ENCODE measurements at places on chromosomes 2 and 18.

DNA sequence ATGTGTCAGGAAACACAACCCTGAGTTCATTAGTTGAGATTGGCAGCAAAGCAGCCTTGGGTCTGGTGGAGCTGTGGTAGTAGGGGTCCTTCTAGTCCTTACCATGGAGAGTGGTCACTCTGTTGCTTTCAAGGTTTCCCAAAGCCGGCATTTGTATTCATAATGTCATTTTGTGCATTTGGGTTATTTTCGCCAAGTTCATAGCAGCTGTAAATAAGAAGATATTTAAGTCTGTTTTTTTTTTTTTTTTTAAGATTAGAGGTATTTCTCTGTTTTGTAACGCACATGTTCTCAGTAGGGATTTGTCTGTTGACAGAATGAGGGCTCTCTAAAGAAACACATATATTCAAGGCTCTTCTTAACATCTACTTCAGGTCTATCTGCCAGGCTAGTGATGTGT is 114.1 kb downstream of the PRPF40A start:
- DNase-seq = no peak

GRCh38 chr2:24199968-24200590 is 25.2 kb downstream of the FAM228A start:
- DNase-seq = no peak

DNA sequence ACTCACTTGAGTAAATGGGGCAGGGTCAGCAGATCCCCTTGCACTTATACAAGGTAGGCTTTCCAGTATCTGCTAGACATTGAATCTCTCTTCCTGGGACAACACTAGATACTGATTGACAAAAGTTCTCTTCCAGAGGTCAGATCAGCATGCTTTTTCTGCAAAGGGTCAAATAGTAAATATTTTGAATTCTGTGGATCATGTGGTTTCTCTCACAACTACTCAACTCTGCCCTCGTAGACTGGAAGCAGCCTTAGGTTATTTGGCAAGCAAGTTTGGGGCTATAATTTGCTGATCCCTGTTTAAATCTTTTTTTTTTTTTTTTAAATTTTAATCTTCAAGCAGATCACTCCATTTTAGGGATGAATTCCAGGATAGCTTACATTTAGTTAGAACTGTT is 17.4 kb upstream of the NABP1 start:
- no peak for DNase-seq

DNA sequence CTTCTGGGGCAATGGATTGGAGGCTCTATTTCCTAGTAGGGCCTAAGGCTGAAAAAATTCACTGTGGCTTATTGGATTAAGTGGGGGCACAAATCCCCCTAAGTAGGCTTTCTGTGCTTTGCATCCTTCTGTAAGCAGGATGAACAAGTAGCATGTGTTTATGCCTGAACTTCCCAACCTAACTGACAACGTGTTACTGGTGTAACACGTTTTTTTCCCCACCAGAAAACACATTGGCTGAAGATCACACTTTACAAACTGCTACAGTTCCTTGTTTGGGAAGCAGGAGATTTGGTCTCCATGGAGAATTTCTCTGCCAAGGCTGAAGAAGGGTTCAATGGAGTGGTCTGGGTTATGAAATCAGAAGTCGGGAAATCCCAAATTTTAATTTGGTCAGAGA is 7.2 kb upstream of the ITGA6 start:
- no peak for DNase-seq

GRCh38 chr2:20125616-20126015 is 74.2 kb upstream of the LAPTM4A start:
- DNase-seq = no peak

DNA sequence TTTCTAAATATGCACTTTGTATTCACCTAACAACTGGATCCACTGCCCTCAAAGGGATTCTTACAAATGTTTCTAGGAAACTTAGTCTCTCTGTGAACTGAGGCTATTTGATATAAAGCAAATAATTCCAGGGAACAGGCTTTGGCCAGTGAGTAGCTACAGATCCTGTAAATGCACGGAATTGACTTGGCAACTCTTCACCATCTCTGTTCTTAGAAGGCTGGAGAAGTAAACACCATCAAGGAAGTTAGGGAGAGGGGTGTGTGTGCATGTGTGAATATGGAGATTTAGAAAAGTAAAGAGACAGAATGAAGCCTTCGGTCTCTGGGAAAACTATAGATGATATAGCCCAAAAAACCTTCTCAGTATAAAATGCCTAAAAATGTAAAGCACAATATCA is 10.7 kb downstream of the CIDEA start:
- DNase-seq = no peak

DNA sequence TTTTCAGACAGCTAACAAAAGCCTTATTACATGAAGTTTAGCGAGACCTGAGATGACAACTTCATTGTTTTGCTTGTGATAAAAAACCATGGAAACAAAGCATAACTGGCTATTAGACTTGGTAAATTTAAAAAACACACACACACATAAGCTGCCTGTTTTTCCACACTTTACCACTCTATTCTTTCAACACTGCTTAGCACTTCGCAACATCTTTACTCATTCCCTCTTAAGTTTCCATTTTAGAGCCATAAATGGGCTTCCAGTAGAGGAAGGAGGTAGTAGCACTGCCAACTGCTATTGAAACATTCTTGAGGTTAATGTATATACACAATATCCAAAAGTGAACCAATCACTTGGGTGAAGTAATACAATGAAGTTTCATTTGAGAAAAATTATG is 54.1 kb downstream of the BAZ2B start:
- no peak for DNase-seq

DNA sequence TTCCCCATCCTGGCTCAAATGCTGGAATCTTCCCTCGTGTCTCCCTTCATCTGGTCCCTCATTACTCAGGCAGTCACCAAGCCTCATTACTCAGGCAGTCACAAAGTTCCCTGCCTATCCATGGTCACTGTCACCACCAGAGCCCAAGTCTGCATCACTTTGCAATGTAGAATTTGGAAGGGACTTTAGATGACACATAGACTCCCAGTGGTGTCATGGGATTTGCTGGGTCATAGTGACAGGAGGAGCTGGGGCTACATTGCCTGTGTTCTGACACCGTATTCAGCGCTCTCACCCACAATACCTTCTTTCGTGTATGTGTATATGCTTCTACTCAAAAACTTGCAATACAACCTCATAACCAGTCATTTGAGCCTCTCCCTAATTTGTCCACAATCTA is 2.1 kb upstream of the EMILIN1 start:
- DNase-seq = no peak

- no peak for DNase-seq
These were observed 47.7 kb upstream of the TRIB2 start for GRCh38 chr2:12669036-12669435.

- DNase-seq = no peak
These were observed 310.7 kb upstream of the EPAS1 start for GRCh38 chr2:45986509-45986908.

- peak; percentile 96 for DNase-seq
These were observed 557.9 kb downstream of the CCDC85A start for GRCh38 chr2:56741601-56742102.

GRCh38 chr2:116487336-116487735 is 1327.2 kb upstream of the DDX18 start:
- no peak for DNase-seq

DNA sequence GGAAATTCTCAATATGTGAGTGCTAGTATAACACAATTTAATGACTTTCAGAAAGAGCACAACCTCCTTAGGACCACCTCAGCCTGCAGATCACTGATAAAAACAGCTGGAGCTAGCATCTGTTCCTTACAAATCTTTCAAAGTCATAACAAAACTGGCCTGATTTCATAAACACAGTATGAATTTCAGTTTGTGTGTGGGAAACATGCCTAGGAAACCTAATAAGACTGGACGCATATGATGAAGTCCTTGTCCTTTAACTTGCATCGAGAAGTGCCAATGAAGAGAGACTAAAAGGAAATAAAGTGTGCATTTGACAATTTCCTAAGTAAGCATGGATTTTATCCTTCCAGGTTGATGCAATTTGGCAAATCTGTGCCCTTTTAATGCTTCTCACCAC is 74.1 kb upstream of the KLHL14 start:
- no peak for DNase-seq

- DNase-seq = peak; percentile 23
These were observed 36.0 kb downstream of the PHLPP1 start for GRCh38 chr18:62751341-62751821.

GRCh38 chr2:19207452-19207851 is 151.0 kb downstream of the OSR1 start:
- no peak for DNase-seq

DNA sequence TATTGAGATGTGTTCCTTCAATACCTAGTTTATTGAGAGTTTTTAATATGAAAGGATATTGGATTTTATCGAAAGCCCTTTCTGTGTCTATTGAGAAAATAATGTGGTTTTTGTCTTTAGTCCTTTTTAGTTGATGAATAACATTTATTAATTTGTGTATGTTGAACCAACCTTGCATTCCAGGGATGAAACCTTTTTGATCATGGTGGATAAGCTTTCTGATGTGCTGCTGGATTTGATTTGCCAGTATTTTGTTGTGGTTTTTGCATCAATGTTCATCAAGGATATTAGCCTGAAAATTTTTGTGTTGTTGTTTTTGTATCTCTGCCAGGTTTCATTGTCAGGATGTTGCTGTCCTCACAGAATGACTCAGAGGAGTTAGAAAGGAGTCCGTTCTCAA is 1710.4 kb downstream of the SUCLG1 start:
- peak; percentile 15 for DNase-seq

GRCh38 chr2:127648321-127648720 is 2.4 kb downstream of the GPR17 start:
- DNase-seq = no peak

DNA sequence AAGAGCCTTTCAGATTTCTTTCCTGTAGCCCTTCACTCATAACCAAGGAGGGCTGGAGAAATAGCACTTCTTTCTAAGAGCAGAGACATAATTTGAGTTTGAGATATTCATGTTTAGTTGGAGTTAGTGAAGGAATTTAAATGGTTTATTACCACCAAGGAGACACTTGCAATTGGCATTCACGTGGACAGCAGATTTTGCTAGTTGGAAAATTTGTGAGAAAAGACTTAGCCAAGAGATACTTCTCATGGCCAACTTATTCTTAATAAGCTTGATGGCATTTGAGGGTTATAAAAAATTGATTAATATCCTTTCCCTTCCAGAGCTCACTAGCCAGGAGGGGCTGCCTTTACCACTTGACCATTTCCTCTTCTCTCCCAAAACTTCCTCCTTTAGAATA is 518.7 kb downstream of the TNS1 start:
- no peak for DNase-seq

DNA sequence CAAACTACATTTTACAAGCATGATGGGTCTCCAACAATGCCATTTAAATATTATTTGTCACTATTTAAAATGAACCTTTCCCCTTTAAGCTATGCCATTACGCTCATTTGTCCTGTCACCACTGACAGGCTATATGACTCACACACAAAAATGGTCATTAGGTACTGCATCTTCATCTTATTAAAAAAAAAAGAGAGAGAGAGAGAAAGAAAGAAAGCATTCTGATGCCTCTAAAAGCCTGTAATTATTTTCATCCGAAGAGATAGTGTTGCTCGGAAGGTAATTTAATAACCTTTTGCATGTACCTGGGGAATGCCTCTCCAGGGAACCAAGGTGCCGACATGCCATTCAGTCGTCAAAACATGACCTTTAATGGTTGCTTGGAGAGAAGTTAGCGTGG is 226.7 kb downstream of the ARHGAP15 start:
- no peak for DNase-seq

- DNase-seq = no peak
These were observed 4.2 kb upstream of the OXER1 start for GRCh38 chr2:42767899-42768705.

DNA sequence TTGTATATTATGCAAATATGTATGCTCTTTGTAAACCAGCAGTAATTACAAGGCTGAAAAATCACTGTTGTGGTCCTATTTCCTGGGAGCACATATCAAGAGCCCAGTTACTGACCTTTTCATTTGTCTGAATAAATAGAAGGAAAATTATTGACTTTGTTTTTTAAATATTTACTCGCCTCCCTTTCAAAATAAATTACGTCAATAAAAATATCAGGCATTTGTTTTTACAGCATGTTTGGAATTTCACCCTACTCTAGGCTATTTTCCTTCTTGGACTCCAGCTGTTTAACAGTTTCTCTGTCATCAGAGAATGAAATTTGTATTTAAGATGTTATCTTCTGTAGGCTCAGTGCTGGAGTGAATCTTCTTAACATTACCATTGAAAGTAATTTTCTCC is 59.9 kb upstream of the LRATD1 start:
- no peak for DNase-seq

GRCh38 chr2:121649149-121649595 is at the start of gene CLASP1:
TSS of gene CLASP1 (minus strand) at chr2:121649462. CDS start at chr2:121605895, 43,567 bp downstream.
- DNase-seq = no peak

- DNase-seq = no peak
These were observed 68.5 kb upstream of the ST3GAL5 start for GRCh38 chr2:85957256-85957655.

DNA sequence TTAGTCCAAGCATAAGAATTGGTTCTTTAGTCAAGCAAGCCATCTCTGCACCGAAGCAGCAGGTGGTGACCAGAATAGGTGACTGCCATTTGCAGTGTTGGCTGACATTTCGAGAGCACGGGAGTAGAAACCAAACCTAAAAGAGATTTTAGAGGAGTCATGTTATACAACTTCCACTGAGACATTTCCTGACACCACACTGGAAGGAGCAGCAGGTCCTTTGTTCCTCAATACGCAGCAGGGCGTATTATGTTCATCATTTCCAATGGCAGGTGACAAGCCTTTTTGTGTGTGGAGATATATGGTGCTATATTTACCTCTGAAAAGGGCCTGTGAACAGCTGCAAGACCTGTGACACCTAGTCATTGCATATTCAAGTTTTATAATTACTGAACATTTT is 418.8 kb upstream of the NETO1 start:
- DNase-seq = no peak

GRCh38 chr2:217943446-217944321 is 59.1 kb downstream of the TNS1 start:
- peak; percentile 60 for DNase-seq

GRCh38 chr2:12613137-12613835 is 103.5 kb upstream of the TRIB2 start:
- DNase-seq = no peak

DNA sequence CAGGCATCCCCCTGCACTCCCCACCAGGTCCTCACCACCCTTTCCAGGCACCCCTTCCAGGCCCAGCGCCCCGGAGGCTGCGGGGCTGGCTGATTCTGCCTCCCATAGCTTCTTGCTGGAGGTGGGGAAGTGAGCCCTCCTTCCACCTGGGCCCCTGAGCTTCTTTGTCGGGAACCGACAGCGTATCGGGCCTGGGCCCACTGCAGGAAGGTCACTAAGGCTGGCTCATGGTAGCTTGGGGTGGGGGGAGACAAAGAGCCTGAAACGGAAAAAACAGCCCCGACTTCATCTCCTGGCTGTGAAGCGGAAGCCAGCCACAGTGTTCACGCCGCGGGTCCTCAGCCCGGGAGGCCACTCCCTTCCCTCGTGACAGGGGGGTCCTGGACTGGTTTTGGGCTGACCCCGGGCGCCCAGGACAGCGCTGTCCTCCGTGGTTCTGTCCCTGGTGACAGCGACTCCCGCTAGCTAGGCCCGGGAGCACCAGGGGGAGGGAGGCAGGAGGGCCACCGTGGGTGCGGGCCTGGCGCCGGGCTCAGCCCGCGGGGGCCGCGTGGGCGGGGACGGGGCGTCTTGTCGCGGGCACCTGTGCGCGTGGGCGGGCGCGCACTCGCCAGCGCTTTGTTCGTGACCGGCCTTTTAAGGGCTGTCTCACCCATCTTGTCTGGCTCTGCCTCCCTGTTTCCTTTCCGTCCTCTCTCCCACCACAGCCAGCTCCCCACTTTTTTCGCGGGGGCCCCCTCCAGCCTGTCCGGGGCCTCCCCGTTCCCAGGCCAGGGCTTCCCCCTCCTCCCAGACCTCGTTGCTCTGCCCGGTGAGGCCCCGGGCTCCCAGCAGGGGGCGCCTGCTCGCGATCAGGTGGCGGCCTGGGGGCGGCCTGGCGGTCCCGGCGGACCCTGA is 64.9 kb downstream of the DNMT3A start:
- peak; percentile 28 for DNase-seq
